ENCODE measurements at places on chromosomes 4 and X.
A peak's percentile ranks its signal among the peaks of the same experiment; 100 is the strongest.

DNA sequence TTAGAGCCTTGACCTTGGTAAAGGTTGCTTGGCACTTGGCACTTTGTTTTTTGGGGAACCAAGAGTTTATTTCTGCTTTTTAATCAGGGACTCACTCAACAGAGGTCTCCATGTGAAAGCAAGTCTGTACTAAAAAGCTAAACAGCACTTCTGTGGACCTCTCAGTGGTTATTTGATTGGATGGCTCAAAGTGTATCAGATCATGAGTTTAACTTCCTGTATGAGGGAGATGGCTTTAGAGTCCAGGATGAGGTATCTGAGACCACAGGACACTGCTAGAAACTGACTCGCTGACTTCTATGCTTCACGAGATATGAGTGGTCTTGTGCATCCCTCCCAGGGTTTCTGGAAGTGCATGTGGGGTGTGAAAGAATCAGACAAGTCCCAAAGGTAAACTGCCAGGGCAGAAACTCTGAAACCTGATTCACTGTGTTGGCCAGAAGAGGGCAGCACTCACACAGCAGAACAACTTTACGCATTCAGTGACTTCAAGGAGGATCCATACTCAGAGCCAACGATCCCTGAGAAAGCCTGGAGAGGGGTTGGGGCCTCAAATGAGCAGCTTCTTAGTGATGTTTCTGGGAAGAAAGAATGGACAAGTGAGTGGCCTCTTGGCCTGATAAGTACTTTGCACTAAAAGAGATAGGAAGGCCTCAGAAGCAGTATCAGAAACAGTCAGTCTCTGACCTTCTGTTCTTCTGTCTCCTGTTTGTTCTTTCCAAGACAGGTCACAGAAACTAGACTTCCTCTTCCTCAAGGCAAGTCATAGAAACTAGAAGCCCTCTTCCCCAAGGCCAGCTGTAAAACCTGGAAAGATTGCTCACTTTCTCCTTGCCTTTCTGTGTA lies 220.3 kb upstream of the CXCL13 start:
- DNase-seq, result peak; percentile 70

GRCh38 chr4:3765271-3766035 lies 732 bp upstream of the ADRA2C start:
- peak; percentile 80 for DNase-seq

DNA sequence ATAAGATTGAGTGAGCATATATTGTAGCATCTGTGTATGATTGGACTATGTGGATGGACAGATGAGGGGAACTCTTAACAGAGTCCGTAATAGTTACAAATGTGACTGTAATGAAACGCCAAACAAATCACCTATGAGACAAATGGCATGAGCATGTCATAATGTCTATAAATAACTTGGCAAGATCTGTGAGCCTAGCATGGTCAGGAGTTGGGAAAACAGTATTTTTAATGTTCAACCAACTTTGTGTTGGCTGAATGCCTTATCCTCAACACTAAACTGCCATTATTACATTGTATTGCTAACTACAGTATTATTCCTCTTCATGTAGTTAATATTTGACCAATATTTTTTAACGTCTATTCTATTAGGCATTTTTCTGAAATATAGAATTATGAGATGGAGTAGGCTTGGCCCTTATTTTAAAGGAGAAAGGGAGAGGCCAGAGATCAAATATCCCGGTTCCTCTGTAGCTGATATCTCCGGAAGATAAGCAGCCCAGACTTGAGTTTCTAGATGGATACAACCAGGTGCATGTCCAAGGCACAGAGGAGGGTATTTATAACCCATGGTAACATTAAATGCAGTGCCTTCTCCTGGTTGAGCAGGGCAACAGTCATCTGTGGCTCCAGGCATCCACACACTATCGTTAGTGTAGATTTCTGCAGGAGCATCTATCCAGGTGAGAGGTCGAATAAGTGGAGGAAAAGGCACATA lies 32.7 kb downstream of the PF4 start:
- no peak for DNase-seq

- DNase-seq, result no peak
Measured at GRCh38 chr4:171538601-171539100, 274.6 kb upstream of the GALNTL6 start.

GRCh38 chr4:148842843-148843242 lies 400.6 kb upstream of the NR3C2 start:
- DNase-seq, result no peak

Data from nephron progenitor cell (in vitro differentiated cells).